ENCODE measurements at places on chromosomes 1 and 21.

GRCh38 chr1:158998781-158999161 lies 10.9 kb upstream of the IFI16 start:
- no peak overlapping the region for H3K27ac ChIP-seq
- no peak for DNase-seq
- no peaks in the 10 kb centered on the region for H3K4me1 ChIP-seq
- peak overlapping the region; percentile 47 for H3K4me3 ChIP-seq
- H3K27me3 ChIP-seq: no peaks in the 10 kb centered on the region

- H3K27ac ChIP-seq: no peak overlapping the region
- peaks cover 2% of the 10 kb centered on the region for H3K4me1 ChIP-seq
- H3K4me3 ChIP-seq: no peak overlapping the region
- H3K36me3 ChIP-seq: no peaks in the 10 kb centered on the region
Measured at GRCh38 chr1:176820391-176821031, 344.0 kb downstream of the ASTN1 start.

DNA sequence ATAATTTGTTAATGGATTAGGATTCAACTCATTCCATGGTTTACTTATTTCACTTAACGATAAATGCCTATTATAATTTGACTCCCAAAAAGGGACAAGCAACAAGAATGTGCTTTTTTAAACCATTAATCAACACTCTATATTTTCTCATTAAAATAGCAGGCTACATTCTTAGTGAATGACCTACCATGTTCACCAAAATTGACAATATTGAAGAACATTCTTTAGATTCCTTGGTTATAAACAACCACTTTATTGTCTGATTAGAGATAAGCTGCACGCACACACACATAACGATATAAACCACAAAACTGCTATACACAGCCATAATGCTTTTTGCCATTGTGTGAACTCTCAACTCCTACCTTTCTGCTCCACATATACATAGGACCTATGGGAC lies 75.4 kb upstream of the LRRC7 start:
- DNase-seq: no peak
- H3K27me3 ChIP-seq: no peaks in the 10 kb centered on the region

- H3K4me1 ChIP-seq: peaks cover 3% of the 10 kb centered on the region
- DNase-seq: no peak
- H3K27ac ChIP-seq: no peak overlapping the region
- peaks cover 15% of the 10 kb centered on the region for H3K27me3 ChIP-seq
- H3K36me3 ChIP-seq: no peaks in the 10 kb centered on the region
Measured at GRCh38 chr1:212606395-212607205, 2.0 kb upstream of the ATF3 start.

DNA sequence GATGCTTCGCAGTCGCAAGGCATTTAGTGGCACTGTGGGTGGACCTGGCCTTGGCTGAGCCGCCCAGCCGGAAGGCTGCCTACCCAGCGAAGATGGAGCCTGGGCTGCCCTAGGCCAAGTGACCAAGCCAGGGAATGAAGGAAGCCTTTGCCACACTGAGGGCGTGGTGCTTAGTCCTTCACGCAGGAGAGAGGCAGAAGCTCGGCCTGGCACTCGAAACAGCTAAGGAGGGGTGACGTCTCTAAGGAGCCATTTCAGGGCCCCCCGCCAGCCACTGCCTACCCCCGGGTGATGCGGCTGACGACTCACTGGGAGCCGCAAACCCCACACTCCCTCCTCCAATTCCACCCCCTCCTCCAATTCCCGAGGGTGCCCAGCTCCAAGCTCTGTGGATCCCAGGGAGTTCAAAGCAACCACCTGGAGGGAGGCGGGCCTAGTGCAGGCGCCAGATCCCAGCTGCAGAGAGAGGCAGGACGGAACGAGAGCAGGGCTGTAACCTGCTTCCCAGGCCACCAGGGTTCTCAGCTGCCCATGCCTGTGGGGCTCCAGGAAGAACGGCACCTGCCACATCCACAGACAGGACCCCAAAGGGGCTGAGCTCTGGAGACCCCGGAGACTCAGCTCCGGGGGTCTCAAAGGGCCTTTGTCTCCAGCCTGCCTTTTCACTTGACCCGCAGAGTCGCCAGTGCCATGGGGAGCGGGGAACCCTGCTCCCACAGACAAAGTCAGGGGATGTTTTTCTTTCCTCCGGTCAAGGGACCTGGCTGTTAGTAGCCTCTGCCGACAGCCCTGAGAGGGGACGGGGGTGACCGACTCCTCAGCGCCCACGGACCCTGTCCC lies 75.8 kb downstream of the ARHGEF16 start:
- no peak overlapping the region for H3K27ac ChIP-seq
- no peak for DNase-seq
- peaks cover 6% of the 10 kb centered on the region for H3K27me3 ChIP-seq

- no peaks in the 10 kb centered on the region for H3K27me3 ChIP-seq
- H3K36me3 ChIP-seq: no peaks in the 10 kb centered on the region
- no peak for DNase-seq
- no peaks in the 10 kb centered on the region for H3K4me1 ChIP-seq
- H3K27ac ChIP-seq: no peak overlapping the region
Measured at GRCh38 chr1:218135371-218135770, 149.7 kb upstream of the RRP15 start.

GRCh38 chr1:203353486-203353885 lies 2.6 kb upstream of the FMOD start:
- H3K36me3 ChIP-seq: no peaks in the 10 kb centered on the region
- no peak for DNase-seq
- no peak overlapping the region for H3K4me3 ChIP-seq
- H3K27ac ChIP-seq: no peak overlapping the region
- no peaks in the 10 kb centered on the region for H3K4me1 ChIP-seq

DNA sequence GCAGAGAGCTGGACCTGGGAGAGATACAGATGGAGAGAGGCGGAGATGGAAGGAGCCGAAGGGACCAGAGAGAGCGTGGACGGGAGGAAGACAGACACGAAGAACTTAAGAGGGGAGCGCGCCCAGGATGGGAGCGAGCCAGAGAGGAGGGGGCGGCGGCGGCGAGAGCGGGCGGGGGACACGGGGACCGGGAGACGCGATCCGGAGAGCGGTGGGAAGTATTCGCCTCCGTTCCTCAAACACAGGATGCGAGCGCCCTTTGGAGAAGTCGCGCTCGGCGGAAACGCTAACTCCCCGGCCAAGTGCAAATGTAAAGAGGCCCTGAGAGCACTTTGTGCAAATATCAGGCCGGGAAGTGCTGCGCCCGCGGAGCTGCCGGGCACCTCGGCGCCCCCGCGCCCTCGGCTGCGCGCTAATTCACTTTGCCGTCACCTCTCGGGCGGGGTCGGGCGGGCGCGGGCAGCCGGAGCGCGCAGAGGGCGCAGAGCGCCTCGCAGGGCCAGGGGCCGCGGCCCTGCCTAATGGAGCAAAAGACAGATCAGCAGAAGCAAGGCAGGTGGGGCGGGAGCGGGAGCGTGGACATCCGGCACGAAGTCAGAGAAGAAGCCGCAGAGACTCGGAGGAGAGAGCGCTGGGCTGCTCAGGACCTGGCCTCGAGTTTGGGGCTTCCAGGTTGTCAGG lies 281.2 kb downstream of the RRAGC start:
- no peaks in the 10 kb centered on the region for H3K4me1 ChIP-seq
- no peak for DNase-seq
- no peak overlapping the region for H3K27ac ChIP-seq
- no peaks in the 10 kb centered on the region for H3K36me3 ChIP-seq
- peak overlapping the region; percentile 38 for H3K4me3 ChIP-seq

DNA sequence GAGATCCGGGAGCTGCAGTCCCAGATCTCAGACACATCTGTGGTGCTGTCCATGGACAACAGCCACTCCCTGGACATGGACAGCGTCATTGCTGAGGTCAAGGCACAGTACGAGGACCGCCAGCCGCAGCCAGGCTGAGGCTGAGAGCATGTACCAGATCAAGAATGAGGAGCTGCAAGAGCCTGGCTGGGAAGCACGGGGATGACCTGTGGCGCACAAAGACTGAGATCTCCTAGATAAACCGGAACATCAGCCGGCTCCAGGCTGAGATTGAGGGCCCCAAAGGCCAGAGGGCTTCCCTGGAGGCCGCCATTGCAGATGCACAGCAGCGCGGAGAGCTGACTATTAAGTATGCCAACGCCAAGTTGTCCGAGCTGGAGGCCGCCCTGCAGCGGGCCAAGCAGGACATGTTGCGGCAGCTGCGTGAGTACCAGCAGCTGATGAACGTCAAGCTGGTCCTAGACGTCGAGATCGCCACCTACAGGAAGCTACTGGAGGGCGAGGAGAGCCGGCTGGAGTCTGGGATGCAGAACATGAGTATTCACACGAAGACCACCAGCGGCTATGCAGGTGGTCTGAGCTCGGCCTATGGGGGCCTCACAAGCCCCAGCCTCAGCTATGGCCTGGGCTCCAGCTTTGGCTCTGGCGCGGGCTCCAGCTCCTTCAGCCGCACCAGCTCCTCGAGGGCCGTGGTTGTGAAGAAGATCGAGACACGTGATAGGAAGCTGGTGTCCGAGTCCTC lies 25.5 kb downstream of the ETV3L start:
- no peaks in the 10 kb centered on the region for H3K4me1 ChIP-seq
- no peak overlapping the region for H3K27ac ChIP-seq
- peak; percentile 52 for DNase-seq
- H3K27me3 ChIP-seq: no peaks in the 10 kb centered on the region
- no peak overlapping the region for H3K4me3 ChIP-seq

DNA sequence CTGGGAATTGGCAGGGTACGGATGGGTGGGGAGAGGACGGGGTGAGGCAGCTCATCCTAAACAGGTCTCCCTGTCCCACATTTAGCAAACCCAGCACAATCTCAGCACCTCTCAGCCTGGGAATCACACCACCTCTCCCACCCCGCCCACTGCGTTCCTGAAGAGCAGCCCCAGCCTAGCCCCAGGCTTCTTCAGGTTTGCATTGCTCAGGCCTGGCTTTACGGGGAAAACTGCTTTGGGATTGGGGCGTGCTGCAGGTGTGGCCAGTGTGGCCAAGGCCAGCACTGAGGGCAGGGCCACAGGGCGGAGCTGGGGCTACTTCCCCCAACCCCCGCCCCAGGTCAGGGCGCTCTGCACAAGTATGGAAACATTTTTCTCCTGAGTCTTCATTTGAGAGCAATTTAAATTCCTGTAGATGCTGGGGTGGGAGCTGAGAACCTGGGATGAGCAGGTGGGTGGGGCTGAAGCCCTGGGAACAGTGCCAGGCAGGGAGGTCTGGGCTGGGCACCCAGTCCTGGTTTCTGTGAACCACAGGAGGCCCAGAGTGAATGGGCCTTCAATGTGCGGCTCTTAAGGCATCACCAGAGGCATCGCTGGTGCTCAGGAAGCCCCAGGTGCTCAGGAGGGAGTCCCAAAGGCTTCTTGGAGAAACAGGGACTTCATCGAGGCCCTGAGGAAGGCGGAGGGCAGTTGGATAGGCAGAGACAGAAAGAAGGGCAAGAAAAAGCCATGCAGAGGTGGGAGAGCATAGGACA lies 24.1 kb downstream of the TNNT2 start:
- no peaks in the 10 kb centered on the region for H3K27me3 ChIP-seq
- H3K36me3 ChIP-seq: no peaks in the 10 kb centered on the region
- no peak for DNase-seq
- no peak overlapping the region for H3K4me3 ChIP-seq
- H3K4me1 ChIP-seq: peaks cover under 1% of the 10 kb centered on the region
- no peak overlapping the region for H3K27ac ChIP-seq

DNA sequence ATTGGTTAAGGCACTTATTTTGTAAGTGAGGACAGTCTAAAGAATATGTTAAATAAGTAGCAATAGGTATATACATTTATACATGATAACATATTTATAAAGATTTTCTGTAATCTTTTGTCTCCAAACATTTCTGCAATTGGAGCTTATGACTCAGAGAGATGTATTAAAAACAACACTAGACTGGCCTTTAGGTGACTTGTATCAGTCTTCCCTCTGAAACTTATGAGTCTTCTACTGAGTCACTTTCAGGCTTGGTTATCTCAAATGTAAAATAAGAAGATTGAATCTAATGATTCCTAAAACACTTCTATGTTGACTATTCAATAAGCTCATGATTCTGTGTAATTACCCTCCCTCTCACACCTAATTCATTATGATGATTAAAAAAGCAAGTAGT lies 672.6 kb upstream of the NEGR1 start:
- H3K27me3 ChIP-seq: no peaks in the 10 kb centered on the region
- no peak overlapping the region for H3K27ac ChIP-seq
- H3K4me1 ChIP-seq: no peaks in the 10 kb centered on the region
- no peak overlapping the region for H3K4me3 ChIP-seq
- no peaks in the 10 kb centered on the region for H3K36me3 ChIP-seq

- H3K36me3 ChIP-seq: no peaks in the 10 kb centered on the region
- DNase-seq: no peak
- H3K27ac ChIP-seq: no peak overlapping the region
- H3K4me1 ChIP-seq: peaks cover 5% of the 10 kb centered on the region
- no peak overlapping the region for H3K4me3 ChIP-seq
- no peaks in the 10 kb centered on the region for H3K27me3 ChIP-seq
Measured at GRCh38 chr1:43144237-43144636, 27.9 kb downstream of the EBNA1BP2 start.

DNA sequence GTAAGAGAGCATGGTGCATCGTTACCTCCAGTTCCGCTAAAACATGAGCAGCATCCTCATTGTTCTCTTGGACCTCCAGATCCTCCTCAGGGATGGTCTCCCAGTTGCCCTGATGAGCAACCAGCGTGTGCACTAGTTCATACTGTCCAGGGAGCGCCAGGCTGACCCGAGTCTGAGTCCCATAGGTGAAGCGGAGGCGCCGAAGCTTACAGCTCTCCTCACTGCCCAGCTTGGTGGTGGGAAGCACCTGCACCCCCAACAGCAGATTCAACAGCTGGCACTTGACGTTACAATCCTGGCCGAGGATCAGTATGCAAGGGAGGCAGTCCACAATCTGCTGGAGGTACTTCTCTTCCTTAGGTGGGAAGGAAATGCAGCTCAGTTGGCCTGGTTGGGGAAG lies 24.1 kb downstream of the DSTYK start:
- no peaks in the 10 kb centered on the region for H3K27me3 ChIP-seq
- no peak for DNase-seq
- no peak overlapping the region for H3K4me3 ChIP-seq
- peaks cover 7% of the 10 kb centered on the region for H3K4me1 ChIP-seq
- H3K36me3 ChIP-seq: no peaks in the 10 kb centered on the region

DNA sequence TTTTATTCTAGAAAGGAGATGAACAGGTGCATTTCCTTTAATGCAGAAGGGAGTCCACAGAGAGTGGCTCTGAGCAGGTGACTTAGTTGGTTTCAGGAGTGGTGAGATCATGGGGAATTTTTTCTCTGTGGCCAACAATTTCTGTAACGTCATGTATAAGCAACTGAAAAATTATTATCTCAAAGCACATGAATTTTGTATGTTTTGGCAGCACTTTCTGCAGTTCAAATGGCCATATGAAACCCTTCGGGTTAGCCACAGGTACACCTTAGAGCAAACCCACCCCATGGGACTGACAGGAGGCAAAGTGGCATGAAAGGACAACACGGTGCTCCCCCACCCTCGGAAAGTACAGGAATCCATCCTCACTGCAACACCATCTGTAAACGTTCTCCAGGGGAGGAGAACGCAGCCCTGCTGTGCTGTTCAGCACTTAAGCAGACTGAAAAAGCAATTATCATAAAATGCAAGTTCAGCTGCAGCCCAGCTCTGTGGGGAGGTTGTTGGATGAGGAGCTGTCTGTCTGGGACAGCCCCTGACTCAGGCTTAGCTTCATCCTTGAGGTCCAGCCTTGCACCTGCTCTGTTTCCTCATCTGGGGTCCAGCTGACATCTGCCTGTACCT lies 55.8 kb upstream of the CLDN14 start:
- no peak for DNase-seq
- no peaks in the 10 kb centered on the region for H3K4me1 ChIP-seq
- no peaks in the 10 kb centered on the region for H3K27me3 ChIP-seq
- no peaks in the 10 kb centered on the region for H3K36me3 ChIP-seq
- no peak overlapping the region for H3K4me3 ChIP-seq

All from iPS DF 6.9 (cell line).